ENCODE measurements at places on chromosomes 1 and 21.

DNA sequence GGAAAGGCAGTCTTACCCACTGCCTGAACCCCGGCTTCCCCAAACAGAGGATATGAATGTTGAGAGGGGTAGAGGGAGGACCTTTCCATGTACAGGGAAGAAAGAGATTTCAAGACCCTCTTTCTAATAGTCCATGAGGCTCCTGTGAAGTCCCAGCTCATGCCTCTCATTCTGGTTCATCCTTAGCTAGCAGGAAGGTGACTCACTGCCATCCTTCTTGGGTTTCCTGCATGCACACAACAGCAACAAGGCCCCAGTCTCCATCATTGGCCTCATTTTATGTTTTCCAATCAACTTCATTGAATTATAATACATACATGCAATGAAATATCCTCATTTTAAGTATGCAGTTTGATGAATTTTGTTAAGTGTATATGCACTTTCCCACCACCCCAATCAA is 46.2 kb downstream of the SYT2 start:
- DNase-seq: no peak

GRCh38 chr1:52358851-52359497 is 7.0 kb downstream of the CC2D1B start:
- no peak for DNase-seq

DNA sequence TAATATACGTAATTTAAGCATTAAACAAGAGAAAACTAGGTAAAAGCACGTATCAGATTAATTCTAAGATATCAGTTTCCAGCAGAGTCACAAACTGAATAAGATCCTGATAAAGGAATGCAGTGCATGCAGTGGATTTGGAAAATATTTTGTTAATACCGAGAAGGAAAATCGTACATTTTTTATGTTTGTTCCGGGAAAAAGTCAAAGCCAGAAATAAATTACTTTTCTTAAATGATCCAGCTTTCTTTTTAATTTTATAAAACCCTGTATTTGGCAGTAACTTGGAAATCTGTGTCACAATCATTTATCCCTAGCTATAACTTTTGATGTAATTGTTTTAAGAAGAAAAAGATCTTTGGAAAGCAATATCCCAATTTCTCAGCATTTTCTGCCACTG is 955 bp downstream of the PALMD start:
- no peak for DNase-seq

DNA sequence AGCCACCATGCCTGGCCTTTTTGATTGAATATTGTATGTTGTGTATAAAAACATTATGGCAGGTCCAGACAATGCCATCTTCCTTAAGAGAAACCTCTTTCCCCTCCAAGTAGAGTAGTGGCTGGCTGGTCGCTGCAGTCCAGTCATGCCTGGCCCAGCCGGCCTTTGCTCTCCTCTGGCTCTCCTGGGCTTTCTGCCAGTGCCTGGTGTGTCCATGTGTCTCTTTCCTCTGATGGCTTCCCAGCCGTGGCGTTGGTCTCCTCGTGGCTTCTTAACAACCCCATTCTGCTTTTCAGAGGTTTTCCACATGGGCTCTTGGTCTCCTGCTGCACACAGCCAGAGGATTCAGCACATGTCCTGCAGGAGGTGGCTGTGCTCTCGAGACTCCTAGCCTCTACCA is 58.7 kb downstream of the DIP2A start:
- peak; percentile 44 for DNase-seq

DNA sequence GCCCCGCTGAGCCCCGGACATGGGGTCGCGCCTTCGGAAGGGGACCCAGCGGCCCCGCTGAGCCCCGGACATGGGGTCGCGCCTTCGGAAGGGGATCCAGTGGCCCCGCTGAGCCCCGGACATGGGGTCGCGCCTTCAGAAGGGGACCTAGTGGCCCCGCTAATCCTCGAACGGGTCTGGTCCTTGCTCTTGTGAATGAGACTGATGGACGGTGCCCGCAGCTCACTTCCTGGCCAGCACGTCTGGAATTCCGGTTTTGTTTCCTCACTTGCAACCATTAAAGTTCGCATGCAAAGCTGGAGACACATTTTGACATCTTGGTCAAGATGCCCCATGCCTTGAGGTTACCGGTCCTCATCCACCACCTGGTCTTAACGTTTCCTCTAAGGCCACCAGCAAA is 5.6 kb downstream of the WRAP73 start:
- DNase-seq: peak; percentile 50

DNA sequence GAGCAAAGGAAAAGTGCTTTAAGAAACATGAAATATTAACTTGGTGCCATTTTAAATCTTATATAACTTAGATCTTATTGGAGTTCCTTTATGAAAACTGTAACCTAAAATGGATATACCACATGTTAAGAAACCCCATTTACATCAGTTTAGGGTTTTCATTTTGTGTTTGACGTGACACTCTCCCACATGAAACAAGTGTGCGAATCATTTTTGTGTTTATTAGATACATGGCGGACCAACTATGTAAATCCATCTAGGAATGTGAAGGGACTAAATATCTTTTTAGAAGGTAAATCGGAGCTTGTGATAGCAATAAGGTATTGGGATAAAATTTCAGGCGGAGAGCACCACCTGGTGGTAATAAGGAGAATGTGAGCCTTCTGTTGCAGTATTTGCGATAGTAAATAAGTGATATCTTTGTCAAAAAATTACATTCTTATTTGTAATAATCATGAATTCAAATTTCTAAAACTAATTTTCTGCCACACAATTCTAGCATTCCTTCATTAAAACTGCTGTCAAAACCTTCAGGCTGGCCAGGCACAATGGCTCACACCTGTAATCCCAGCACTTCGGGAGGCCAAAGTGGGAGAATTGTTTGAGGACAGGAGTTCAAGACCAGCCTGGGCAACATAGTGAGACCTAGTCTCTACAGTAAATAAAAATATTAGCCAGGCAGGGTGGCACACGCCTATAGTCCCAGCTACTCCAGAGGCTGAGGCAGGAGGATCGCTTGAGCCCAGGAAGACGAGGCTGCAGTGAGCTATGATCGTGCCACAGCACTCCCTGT is 31.3 kb downstream of the SMAP2 start:
- DNase-seq: no peak

- DNase-seq: no peak
Measured at GRCh38 chr1:152002960-152003359, 9.3 kb upstream of the S100A10 start.

GRCh38 chr1:232890340-232890943 is 60.0 kb upstream of the NTPCR start:
- DNase-seq: no peak

DNA sequence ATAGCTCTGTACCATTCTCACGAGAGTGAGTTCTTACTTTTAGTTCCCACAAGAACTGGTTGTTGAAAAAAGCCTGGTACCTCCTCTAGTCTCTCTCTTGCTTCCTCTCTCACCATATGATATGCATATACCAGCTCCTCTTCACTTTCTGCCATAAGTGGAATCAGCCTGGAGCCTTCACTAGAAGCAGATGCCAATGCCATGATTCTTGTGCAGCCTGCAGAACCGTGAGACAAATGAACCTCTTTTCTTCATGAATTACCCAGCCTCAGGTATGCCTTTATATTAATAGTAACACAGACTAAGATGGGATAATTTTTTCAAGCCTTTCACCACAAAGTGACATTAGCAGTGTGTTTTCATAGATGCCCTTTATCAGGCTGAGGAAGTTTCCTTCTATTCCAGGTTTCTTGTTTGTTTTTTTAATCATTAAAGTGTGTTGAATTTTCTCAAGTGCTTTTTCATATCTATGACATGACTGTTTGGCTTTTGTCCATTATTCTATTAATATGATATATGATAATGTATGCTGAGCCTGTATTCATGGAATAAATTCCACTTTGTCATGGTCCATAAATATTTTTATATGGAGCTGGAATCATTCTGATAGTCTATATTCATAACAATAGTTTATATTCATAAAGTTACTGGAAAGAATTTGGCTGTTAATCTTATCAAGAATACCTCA is 40.7 kb upstream of the C1orf185 start:
- DNase-seq: no peak

- DNase-seq: peak; percentile 87
Measured at GRCh38 chr1:204705888-204706837, 20.6 kb upstream of the LRRN2 start.

GRCh38 chr1:113978863-113979702 is at the start of gene OLFML3:
OLFML3 (plus strand) TSS chr1:113979474; CDS start chr1:113979517, 43 bp downstream.
- peak; percentile 80 for DNase-seq

- no peak for DNase-seq
Measured at GRCh38 chr1:246297279-246298265, 209.5 kb downstream of the SMYD3 start.

DNA sequence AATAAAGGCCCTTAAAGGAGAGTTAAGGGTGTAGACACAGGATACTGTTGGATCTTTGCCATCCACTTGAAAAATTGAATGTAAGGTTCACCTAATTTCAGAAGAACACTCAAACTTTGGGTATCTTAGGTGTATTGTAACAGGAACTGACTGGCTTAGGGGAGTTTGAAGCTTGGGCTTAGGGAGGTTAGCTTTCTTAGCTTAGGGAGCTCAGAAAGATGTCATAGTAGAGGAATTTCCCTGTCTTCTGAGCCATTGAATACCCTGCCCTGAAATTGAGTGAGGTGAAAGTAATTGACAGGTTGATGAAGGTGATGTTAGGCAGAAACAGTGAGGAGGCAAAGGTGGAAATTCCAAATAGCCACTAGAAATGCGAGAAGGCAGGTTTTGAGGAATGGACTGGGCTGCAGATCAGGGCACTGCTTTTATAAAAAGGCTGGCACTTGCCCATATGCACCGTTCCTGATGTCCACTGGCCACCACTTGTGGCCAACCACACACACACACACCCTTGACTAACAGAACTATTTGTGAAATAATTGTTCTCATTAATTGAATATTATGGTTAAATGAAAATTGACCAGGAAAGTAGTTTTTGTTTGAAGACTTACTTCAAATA is 16.5 kb downstream of the BACH1 start:
- DNase-seq: no peak

DNA sequence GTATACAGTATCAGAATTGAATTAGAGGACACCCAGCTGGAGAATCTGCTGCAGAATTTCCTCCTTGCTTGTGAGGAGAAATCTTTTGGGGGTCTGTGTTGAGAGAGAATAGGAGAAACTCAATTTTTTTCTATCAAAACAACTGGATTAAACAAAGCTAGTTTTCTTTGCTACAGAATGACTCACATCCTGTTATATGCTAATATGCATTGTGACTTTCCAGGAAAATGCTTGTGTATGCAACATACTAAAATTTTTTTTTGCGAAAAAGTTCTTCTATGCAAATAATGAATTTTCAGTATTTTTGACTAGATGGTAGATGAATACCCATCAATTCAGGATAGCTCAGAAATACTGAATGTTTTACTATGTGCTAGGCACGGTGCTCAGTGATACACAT is 2.2 kb downstream of the VAMP4 start:
- no peak for DNase-seq

- no peak for DNase-seq
Measured at GRCh38 chr1:65497256-65497830, 76.9 kb downstream of the LEPR start.

DNA sequence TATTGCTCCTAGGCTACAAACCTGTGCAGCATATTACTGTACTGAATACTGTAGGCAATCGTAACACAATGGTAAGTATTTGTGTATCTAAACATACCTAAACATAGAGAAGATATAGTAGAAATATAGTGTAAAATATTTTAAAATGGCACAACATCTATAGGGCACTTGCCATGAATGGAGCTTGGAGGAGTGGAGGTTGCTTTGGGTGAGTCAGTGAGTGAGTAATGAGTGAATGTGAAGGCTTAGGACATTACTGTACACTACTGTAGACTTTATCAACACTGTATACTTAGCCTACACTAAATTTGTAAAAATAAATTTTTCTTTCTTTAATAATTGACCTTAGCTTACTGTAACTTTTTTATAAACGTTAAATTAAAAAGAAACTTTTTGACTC is 7.9 kb downstream of the LEFTY2 start:
- DNase-seq: no peak

- peak; percentile 97 for DNase-seq
Measured at GRCh38 chr1:169427081-169427641, at the start of gene CCDC181. CCDC181 (minus strand) TSS chr1:169427474; CDS start chr1:169424927, 2,547 bp downstream.

DNA sequence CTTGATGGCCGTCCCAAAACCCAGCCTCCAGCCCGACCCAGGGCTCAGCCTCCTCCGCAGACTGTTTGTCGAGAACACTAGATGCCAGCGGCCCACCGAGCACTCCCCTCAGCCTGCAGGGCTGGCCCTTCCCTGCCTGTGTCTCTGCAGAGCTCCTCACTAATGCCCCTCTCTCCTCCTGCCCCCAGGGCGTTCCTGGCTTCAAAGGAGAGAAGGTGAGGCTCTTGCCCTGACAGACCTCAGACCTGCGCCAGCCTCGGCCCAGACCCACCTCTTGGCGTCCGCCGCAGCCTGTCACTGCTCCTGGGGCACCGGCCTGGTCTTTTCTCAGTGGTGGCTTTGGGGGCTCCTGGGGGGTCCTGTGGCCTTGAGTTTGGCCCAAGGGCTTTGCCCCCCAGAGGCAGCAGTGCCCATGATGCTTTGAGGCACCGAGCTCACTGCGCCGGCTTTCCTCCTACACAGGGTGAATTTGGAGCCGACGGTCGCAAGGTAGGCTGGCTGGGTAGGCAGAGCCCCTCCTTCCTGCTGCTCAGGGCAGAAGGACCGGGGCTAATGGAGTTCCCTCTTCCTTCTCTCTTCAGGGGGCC is 18.4 kb downstream of the COL6A2 start:
- no peak for DNase-seq

- DNase-seq: peak; percentile 16
Measured at GRCh38 chr21:33419538-33420123, 16.4 kb downstream of the IFNGR2 start.

- DNase-seq: no peak
Measured at GRCh38 chr1:217024911-217025310, 301.7 kb upstream of the ESRRG start.

DNA sequence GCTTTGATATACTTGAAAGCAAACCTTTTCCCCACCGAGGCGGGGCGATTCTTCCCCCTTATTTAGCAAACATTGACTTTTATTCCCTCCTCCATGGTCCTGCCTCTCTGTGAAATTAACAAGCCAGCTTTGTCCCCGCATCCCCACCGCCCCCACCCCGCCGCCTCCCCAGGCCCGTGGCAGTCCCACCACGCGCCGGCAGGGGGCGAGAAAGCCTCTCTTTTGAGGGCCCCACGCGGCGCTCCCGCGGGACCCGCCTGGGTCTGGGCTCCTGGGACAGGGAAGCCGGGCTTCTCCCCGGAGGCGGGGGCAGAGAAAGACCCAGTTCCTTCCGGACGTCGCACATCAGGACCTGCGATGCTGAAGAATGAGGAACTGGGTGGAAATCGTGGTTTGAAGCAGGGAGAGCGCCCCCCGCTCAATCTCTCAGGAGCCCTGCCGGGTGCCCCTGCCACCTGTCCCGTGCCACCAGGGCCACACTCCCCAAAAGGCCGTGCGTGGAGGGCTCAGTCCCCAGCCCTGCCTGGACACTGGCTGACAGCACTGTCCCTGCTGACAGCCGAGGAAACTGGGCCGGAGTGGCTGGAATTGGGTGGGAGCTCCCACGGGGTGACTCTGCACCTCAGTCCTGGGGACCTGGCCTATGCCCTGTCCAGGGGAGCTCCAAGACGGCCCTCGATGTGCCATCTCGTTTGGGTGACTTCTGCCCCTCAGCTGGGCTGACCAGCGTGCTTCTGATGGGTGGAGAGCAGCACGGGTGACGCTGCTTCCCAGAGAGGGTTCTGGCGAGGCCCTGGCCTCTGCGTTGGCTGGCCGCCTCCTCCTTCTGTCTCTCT is 8.6 kb upstream of the ACTRT2 start:
- DNase-seq: peak; percentile 72
